PC-3 (cell line): ENCODE measurements at places on chromosomes 2 and 18.

GRCh38 chr2:220114443-220114842 is 487.0 kb downstream of the SLC4A3 start:
- DNase-seq, result no peak

- no peak for DNase-seq
Observed at GRCh38 chr2:241035142-241035817, 36.9 kb downstream of the SNED1 start.

DNA sequence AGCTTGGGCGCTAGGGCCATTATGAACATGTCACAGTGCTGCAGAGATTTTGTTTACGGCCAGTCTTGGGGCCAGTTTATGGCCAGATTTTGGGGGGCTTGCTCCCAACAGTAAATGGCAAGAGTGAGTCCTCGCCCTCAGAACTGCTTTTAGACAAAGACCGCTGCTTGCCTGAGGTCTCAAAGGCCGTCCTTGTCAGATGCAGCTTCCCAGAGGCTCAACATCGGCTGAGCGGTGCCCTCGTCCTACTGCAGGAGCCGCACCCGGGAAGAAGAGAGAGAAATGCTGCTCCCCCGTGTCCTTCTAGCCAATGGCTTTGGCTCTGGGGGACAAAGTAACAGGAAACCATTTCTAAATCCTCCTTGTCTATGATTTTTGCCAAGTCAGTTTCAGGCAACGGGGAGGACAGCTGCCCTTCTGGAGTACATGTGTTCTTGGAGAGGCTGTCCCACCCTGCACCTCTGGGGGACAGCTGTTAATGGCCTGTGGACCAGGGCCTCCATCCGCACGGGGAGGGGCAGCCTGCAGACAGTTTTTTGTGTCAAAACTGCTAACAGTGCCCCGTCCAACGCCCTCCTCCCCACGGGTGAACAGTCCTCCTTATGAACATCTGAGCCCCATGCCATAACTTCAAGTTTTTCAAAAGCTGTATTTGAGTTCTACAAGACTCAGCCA is 66.1 kb downstream of the C18orf63 start:
- DNase-seq, result no peak

DNA sequence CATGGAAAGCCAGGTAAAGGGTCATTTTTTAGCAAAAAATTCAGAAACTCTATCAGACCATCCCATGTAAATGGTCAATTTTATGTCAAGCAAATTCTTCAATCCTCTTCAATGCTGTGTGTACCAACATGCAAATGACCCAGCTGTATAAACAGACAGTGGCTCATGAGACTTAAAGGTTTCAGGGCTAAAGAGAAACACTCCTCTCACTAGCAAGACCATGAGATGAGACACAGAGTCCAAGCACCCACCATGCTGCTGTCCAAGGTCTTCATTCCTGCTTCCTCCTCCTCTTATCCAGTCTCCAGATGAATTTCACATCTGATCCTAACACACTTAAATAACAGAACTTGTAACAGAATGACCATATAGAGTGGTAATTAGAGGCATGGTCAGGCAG is 30.8 kb upstream of the ONECUT2 start:
- DNase-seq, result no peak

GRCh38 chr18:47191961-47192360 is 15.8 kb upstream of the IER3IP1 start:
- DNase-seq, result peak; percentile 26

- peak; percentile 26 for DNase-seq
Observed at GRCh38 chr2:227942021-227942420, 70.6 kb downstream of the DAW1 start.

GRCh38 chr2:234306426-234307173 is 190.3 kb downstream of the ARL4C start:
- no peak for DNase-seq

GRCh38 chr18:71370671-71371445 is 1082.0 kb downstream of the SOCS6 start:
- DNase-seq, result no peak
